ENCODE measurements at places on chromosomes 7 and 10.

GRCh38 chr10:19745672-19746071 is 70.6 kb upstream of the PLXDC2 start:
- DNase-seq: no peak

DNA sequence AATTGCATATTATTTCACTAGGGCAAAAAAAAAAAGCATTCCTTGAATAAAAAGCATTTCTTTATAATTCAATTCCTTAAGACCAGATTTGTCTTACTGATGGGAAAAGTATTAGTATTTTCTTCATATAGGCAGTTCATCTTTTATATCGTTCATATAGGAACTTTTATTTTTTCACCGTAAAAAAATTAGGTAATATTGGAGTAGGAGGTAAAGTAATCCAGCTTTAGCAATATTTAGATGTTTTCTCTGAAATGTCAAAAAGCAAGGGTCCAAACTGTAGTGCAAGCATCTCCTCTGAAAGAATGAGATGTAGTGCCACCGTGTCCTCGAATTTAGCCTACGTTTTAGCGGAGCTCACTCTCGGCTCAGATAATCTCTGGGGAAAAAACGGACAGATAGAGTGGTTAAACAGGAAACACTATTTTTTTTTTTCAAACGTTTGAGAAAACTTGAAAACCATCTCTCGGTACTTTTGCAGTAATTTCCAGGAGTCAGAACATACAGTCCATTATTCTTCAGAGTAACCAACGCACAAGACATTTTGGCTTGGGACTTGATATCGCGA is 5.5 kb upstream of the SPAG6 start:
- no peak for DNase-seq

DNA sequence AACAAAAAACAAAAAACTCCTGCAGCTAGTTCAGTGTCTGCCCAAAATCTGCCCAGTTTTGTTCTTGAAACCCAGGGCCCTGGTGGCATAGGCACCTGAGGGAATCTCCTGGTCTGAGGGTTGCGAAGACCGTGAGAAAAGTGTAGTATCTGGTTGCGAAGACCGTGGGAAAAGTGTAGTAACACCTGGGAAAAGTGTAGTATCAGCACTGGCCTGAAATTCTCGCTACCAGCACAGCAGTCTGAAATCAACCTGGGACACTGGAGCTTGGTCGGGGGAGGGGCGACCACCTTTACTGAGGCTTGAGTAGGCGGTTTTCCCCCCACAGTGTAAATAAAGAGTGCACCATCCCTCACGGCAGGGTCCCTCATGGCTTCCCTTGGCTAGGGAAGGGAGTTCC is 82.5 kb upstream of the SP4 start:
- no peak for DNase-seq

GRCh38 chr7:14858410-14858809 is 44.1 kb downstream of the DGKB start:
- DNase-seq: no peak

DNA sequence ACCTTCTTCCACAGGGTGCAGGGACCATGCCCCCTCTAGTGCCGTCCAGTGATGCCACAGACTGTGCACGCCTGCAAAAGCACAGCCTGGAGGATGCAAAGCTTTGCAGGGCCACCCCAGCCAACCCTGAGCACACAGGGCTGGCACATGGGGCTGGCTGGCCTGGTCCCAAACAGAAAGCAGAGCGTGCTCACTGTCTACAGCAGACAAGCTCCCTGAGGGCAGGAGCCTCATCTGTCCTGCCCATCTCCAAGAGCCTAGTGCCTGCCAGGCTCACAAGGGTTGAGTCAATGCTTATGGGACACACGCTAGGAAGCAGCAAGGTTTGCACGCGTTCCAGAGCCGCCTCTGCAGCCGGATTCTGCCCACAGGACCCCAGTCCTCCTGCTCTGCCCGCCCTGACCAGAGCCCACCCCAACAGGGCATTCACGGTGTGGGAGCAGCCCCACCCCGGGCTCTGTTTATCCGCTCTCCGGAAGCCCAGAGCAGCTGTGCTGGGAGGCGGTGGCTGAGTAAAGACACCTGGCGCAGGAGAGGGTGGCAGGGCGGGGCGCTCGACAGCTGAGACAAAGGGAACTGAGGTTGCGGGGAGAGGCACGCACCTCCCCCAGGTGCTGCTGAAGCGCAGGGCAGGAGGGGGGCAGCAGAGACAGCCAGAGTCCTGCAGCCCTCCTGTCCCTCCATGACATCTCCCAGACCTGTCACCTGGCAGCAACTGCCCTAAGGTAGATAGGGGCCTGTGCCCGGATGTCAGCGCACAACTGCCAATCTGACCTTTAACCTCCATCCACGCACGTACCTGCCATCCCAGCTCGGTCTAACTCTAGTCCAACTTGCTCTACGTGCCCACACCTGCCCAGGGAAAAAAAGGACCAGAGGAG is 4.3 kb downstream of the KCNH2 start:
- DNase-seq: no peak

- DNase-seq: no peak
These were observed 21.4 kb upstream of the AOC1 start for GRCh38 chr7:150830937-150831336.

DNA sequence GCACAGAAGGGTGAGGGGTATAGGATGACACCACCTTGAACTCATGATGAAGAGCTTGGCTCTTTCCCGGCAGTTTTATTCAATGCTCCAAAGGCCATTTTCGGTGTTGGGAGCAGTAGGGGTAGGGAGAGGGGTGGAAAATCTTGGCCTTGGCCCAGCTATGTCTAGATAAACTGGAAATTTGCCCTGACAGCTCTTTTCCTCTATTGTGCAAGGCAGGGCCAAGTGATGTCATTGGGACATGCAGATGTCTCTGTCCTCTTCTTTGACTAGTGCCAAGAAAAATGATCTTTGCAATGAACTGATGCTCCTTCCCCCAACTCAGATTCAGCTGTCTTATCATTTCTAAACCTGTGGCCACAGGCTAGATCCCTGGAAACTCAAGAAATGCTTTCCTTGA is 27.7 kb upstream of the PRKCQ start:
- DNase-seq: no peak

GRCh38 chr7:157459966-157460365 is 123.2 kb downstream of the DNAJB6 start:
- DNase-seq: no peak

DNA sequence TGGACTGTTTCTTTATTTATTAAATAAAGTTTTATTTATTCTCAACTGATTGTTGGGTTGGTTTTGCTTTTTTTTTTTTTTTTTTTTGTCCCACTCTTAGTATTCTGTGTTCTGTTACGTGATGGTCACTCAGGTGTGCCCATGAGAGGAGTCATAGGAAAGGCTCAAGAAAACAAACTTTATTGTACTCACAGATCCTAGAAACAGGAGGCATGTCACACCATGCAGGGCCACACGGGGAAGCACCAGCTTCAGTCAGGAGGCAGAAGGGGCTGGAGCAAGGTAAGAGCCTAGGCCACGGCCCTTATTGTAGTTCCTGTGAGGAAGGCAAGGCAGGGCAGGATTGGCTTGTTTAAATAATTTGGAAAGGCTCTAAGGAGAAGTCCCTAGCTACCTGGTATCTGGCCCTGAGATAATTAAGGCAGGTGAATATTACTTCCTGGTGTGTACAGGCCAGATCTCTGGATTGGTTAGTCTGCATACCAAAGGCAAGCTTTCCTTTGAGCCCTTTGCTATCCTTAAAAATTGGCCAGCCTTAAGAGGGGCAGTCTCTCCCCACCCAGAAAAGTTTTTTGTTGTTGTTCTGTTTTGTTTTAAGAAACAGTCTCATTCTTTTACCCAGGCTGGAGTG is 8.3 kb downstream of the ATOH7 start:
- peak; percentile 18 for DNase-seq

DNA sequence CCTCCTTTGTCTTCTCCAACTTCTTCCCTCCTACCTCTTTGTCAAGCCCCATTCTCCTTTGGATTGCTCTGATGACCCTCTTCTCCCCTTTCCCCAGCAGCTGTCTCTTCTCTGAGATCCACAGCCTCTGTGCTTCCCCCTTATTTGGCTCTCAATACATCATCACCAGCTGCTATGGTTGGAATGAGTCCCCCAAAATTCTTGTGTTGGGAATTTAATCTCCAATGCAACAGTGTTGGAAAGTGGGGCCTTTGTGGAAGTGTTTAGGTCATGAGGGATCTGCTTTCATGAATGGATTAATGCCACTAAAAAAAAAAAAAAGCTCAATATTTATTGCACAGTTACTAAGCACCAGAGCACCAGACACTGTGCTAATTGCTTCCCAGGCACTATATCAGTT is 39.2 kb upstream of the FRMD4A start:
- no peak for DNase-seq

Data from ACHN (cell line).